Stimulated activated CD4-positive, alpha-beta T cell treated with anti-CD3 and anti-CD28 coated beads, TNF-alpha, amount 100 ng/mL, for 48 hours (primary cell): ENCODE measurements at places on chromosomes 2 and 18.

GRCh38 chr2:102235491-102235890 is 48.7 kb downstream of the IL1RL2 start:
- DNase-seq = no peak

DNA sequence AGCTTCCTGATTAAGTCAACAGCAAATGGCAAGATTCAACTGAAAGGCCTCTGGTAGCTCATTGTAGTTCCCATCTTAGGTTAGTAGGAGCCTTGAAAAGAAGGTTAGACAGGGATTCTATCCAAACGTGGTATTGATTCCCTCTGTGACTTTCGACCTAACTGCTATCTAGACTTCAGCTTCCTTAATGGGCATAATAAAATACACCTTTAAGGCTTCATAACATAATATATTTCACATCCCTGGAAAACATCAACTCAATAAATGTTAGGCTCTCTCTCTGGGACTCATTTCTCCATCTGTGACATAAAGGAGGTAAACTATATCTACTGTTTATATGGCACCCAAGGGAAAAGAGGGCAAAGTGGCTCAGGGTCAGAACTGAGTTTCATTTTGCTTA is 60.9 kb downstream of the STK39 start:
- no peak for DNase-seq

- no peak for DNase-seq
Measured at GRCh38 chr2:47265751-47266231, 110.7 kb upstream of the STPG4 start.

GRCh38 chr2:206368484-206368883 is 74.8 kb upstream of the ADAM23 start:
- DNase-seq = no peak

- no peak for DNase-seq
Measured at GRCh38 chr2:221468317-221468716, 103.8 kb downstream of the EPHA4 start.

GRCh38 chr2:12921321-12921720 is 204.6 kb downstream of the TRIB2 start:
- DNase-seq = no peak

- DNase-seq = no peak
Measured at GRCh38 chr2:148013876-148014275, 6.7 kb downstream of the ORC4 start.

DNA sequence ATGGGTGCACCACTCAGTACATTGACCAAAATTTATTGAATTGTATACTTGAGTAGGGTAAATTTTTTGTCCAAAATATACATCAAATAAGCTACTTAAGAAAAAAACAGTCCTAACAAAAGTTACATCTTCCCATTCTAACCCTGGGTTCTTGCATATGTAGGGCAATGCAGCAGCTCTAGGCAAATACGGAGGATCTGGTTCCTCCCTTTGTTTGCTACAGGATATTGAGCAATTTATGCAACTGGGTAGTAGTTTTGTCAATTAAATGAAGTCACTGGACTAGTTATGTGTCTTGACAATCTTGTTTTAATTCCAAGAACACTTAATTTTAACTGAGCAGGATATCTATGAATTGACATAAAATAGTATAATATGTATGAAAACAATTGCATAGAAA is 1507.2 kb upstream of the PIK3C3 start:
- DNase-seq = no peak

GRCh38 chr2:36582538-36582937 is 15.4 kb downstream of the FEZ2 start:
- no peak for DNase-seq

DNA sequence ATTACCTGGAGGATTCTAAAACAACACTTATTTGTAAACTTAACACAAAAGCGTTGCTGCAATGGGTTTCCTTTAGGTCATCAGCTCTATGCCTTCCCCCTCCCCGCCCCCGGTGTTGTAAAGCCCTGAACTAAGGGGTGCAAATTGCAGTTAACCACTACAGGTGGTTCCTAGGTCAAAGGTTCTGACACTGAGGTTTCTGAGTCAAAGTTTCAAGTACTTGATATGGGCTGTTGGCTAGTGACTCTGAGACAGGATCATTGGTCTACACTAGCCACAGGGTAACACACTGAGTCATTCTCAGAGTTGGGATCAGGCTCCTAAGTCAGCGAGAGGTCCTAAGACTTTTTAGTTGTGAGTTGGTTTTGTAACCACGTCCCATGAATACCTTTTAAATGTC is 15.4 kb downstream of the IL1B start:
- DNase-seq = peak; percentile 38

GRCh38 chr2:1488851-1489250 is 75.6 kb downstream of the TPO start:
- no peak for DNase-seq

DNA sequence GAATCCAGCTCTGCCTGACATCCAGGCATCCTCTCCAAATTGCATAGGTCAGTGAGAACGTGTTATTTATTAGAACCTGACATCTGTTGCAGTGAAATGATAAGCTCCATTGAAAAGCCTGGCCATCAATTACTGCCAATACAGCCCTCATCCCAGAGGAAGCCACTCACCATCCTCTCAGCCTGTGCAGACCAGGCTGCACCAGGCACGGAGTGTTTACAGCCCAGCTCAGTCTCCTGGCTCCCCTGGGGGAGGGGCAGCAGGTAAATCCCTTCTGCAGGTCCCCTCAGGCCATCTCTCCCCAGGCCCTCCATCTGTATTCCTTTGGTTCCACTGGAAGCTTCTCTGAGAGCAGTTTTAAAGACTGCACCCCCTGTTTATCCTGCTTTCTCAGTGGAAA is 82.6 kb upstream of the FOSL2 start:
- DNase-seq = no peak

GRCh38 chr2:173002751-173003541 is 72.7 kb upstream of the MAP3K20 start:
- DNase-seq = no peak

DNA sequence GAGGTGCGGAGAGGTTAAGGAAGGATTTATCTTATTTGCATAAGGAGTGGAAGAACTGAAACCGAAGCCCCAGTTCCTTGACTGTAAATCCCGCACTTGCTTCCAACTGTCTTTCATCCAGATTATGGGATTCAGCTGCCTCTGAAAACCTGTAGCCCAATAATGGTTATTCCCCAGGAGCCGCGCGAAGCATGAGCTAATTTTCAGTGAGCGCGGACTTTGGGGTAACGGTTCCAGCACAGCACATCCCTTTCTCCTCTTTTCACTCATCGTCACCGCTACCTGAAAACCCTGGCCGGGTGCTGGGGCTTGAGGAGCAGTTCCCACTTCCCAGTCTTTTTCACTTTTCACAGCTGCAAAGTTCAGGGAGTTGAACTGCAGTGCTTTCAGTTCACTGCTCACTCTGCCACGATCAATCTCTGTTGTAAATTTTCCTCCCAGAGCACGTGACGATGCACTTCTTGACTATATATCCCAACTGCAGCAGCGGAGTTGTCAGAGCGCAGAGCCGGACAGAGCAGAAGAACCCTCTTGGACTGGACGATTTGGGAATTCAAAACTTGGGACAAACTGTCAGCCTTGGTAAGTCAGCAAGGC is at the start of gene KCNE4:
KCNE4 (plus strand) TSS at position 498 of the 597 bp plus-strand sequence. CDS start 641 bp downstream, outside the sequence.
- DNase-seq = no peak

DNA sequence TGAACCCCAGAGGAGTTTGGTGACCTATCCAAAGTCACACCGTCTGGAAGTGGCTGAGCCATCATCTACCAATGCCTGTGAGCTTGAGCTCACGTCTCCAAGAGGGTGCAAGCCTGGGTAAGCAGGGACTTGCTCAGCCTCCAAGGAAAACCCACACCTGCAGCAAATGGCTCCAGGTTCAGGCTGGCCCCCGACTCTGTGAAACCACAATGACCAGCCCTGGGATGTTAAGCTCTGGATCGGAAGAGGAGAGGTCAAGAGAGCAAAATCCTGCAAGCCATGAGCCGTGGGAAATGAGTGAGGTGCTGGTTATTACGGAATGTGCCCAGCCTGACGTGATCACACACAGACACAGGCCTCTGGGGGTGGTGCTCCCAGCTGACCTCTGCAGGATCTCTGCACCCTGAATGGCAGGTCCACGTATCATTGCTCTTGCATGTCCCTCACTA is 94.1 kb upstream of the OTOS start:
- no peak for DNase-seq

- no peak for DNase-seq
Measured at GRCh38 chr2:64768491-64769005, 114.8 kb upstream of the SERTAD2 start.

DNA sequence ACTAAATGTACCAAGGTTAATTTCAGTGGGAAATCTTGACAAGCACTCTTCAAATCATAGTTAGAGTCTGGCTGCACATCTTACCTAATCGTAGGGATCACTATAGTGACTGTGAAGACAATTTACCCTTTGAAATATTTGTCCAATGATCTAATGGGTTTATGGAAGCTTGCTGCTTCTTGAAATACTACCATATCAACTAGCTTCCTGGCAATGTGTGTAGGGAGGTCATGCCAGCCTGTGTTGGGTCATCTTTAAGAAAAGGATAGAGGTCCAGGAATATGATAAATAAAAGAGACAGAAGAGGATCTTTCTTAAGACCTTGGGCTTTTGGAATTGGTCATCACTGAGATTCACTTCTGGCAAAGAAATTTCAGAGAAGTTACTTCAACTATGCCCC is 84.4 kb downstream of the POLE4 start:
- no peak for DNase-seq

DNA sequence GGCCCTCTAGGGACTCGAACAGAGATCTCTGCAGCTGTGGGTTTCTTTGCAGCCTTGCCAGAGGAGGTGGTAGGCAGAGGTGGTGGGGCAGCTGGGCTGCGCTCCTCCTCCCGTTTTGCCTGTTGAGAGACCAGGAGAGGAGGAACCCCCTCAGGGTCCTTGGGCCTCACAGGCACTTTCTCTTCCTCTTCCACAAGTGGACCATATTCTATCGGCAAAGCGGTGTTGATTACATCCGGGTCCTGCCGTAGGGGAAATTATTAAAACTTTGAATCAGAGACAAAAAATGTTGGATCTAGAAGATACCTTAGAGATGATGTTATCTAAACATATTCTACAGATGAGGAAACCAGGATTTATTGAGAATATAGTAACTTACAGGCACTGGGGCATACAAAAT is 78.5 kb downstream of the CLIP4 start:
- no peak for DNase-seq

DNA sequence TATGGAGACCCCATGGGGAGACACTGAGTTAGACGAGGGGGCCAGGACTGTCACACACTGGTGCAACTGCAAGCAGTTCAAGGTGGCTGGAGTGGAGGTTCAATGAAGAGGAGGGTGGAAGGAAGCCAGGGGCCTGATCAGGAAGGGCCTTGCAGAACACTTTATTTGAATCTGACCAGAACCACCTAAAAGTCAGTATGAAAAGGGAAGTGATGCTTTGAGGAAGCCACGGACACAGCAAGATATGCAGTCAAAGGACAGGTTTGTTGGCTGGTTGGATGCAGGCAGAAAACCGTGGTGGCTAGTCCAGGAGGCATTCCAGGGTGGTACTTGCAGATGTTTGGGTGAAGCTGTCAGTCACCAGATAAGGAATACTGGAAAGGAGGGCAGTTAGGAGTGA is 3.5 kb upstream of the FAM124B start:
- DNase-seq = no peak

GRCh38 chr18:72866442-72866900 is 1.3 kb downstream of the NETO1 start:
- DNase-seq = no peak

- no peak for DNase-seq
Measured at GRCh38 chr18:45820106-45820745, 5.2 kb upstream of the SIGLEC15 start.

- DNase-seq = no peak
Measured at GRCh38 chr2:207619764-207620203, 5.4 kb downstream of the METTL21A start.

GRCh38 chr2:161088658-161089350 is 71.4 kb upstream of the TANK start:
- DNase-seq = no peak

DNA sequence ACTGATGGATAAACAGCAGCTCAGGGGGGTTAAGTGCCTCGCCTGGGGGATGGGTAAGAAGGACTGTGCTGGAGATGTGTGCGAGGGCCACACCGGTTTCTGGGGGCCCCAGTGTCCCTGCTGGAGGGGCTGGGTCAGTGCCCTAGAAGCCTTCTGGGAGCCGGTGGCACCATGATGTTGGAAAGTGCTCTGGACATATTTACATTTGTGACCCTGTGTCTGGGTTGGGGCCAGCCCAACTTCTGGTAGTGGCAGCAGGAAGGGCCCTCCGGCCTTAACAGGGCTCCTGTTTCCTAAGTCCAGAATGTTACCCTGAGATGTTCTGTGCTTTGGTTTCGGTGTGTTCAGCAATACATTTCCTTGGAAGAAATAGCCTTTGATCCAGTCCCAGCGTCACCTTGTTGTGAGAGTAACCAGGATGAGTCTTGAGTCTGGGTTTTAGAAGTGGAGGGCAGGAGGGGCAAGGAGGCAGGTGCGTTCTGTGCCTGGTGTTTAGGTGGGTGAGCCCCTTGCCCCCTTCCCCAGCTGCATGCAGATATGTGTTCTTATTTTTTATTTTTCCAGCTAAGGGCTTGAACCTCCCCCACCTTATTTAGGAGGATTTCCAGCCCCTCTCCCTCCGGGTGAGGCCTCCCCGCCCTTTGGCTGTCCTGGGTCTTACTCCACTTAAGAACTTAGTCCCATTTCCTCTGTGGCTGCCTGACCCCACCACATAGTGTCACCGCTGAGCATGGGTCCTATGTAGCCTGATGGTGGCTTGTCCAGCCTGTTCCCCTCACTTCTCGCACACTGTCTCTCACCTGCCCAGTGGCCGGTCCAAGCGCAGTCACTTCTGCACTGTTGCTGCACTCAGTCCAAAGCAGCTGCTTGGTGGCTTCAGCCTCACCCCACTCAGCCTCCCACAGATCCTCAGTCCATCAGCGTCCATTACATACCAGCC is 132.7 kb upstream of the HS6ST1 start:
- DNase-seq = no peak

- no peak for DNase-seq
Measured at GRCh38 chr18:67260841-67261240, 255.7 kb downstream of the DSEL start.

DNA sequence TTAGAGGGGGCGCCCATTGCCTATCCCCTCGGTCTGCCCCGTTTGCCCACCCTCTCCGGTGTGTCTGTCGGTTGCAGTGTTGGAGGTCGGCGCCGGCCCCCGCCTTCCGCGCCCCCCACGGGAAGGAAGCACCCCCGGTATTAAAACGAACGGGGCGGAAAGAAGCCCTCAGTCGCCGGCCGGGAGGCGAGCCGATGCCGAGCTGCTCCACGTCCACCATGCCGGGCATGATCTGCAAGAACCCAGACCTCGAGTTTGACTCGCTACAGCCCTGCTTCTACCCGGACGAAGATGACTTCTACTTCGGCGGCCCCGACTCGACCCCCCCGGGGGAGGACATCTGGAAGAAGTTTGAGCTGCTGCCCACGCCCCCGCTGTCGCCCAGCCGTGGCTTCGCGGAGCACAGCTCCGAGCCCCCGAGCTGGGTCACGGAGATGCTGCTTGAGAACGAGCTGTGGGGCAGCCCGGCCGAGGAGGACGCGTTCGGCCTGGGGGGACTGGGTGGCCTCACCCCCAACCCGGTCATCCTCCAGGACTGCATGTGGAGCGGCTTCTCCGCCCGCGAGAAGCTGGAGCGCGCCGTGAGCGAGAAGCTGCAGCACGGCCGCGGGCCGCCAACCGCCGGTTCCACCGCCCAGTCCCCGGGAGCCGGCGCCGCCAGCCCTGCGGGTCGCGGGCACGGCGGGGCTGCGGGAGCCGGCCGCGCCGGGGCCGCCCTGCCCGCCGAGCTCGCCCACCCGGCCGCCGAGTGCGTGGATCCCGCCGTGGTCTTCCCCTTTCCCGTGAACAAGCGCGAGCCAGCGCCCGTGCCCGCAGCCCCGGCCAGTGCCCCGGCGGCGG is 1.7 kb downstream of the MYCN start:
- DNase-seq = no peak
